Esophagus muscularis mucosa (tissue), 4 donors: ENCODE measurements at places on chromosomes 6 and 20. TPM values are rescaled to one million over a fixed set of nuclear protein-coding genes. Genes with fewer than 3 reads are reported as not detected.

BTN3A1 gene
- total RNA-seq = 12.9 TPM

RUNX2 gene
- 1.0 TPM for total RNA-seq

SLC22A23 gene
- total RNA-seq = 7.6 TPM

EMILIN3 gene
- 0.83 TPM for total RNA-seq

GNMT gene
- total RNA-seq = not detected

RBPJL gene
- not detected for total RNA-seq

SNAP25 gene
- total RNA-seq = 4.8 TPM

EPHA7 gene
- 158 TPM for total RNA-seq

DNMT3B gene
- total RNA-seq = 0.83 TPM

CBLN4 gene
- not detected for total RNA-seq
